CD4-positive, CD25-positive, alpha-beta regulatory T cell (primary cell): ENCODE measurements at places on chromosomes 2 and 18. TPM values are rescaled to one million over a fixed set of nuclear protein-coding genes. Genes with fewer than 3 reads are reported as not detected.

- no peak for DNase-seq
Measured at GRCh38 chr2:147214914-147215313, 629.9 kb upstream of the ACVR2A start.

- DNase-seq = no peak
Measured at GRCh38 chr2:22999951-23000350, 385.0 kb upstream of the KLHL29 start.

C2orf76 gene
- 24.6 TPM for polyA plus RNA-seq

- DNase-seq = no peak
Measured at GRCh38 chr2:8646731-8647461, 35.0 kb upstream of the ID2 start.

SCN3A gene
- polyA plus RNA-seq = not detected

- no peak for DNase-seq
Measured at GRCh38 chr2:236171181-236171679, 3.0 kb upstream of the GBX2 start.

- DNase-seq = no peak
Measured at GRCh38 chr18:34862561-34862960, 152.5 kb downstream of the DTNA start.

CFAP210 gene
- not detected for polyA plus RNA-seq

- no peak for DNase-seq
Measured at GRCh38 chr2:240437551-240437860, 2.0 kb downstream of the GPC1 start.

- DNase-seq = no peak
Measured at GRCh38 chr2:220043155-220043989, 415.9 kb downstream of the SLC4A3 start.

DNA sequence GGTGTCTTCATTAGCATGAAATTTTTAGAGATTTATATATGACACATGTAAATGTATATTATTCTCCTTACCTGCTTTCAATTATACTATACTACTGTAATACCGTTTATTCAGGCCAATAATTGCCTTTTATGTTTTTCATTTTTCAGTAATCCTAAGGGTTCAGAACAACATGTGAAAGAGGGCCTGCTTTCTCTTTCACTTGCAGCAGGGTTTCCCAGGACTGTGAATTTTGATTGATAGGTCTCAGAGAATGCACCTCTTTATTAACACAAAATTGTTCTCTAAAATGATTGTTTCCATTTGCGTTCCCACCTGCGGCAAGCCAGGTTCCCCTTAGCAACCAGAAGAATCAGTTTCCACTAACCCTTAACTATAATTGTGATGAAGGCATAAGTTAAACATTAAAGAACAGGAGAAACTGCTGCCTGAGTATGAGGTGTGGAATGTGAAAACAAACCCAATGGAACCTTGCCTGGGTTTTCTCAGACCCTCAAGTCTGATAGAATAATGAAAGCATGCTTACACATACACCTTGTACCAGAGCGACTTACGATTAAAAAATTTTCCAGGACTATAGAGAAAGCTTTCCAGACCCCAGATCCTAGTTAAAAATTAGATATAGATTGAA, 1591.2 kb upstream of the LRRTM1 start:
- no peak for DNase-seq

GRCh38 chr2:104794441-104794840, 59.5 kb upstream of the POU3F3 start:
- no peak for DNase-seq

UGT1A6 gene
- polyA plus RNA-seq = not detected

- DNase-seq = no peak
Measured at GRCh38 chr2:76437564-76437963, 726.8 kb upstream of the GCFC2 start.

DNA sequence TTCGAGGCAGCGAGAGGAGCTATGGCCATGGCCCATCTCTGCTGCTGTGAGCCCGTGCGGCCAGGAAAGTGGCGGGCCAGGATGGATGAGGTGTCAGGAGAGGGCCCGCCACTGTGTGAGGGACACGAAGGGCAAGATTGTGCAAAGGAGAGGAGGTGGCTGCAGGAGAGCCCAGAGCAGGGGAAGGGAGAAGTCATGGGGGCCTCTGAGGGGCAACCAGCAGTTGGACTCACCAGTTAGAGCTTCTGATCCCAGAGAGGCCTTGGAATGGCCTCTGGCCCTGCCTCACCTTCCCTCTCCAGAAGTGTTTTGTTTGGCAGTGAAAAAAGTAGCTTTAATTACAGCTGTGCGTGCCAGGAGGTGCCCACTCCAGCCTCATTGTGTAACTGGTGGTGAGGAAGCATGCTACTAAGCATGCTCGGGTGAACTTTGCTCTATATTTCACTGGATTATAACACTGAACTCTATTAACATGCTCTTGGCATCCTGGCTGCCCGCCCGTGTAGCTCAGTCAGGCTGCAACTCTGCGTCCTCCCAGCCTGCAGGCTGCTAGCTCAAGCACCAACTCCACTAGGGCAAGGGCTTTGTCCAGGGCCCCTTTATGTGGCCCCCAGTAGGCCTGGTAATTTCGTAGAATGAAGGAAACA, 34.2 kb downstream of the IMPA2 start:
- DNase-seq = no peak

DNA sequence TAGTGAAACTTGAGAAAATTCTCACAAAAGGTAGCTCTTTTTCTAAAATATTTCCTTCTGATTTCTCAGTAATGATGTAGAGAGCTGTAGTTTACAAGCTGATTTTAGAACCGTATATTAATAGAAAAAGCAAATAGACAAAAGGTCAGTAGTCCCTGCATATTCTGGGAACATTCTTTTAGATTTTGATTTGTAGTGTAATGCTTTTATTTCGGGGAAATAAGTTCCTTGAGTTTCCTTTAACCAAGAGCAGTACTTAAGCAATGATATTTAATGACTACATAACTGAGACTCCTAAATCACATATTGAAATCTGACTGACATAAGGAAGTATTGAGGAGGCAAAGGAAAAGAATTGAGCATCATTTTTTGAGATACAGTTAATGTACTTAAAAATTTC, 22.4 kb downstream of the NBEAL1 start:
- DNase-seq = no peak

- no peak for DNase-seq
Measured at GRCh38 chr2:64204703-64205102, 60.5 kb upstream of the PELI1 start.

NAT8 gene
- not detected for polyA plus RNA-seq

GRCh38 chr18:76765649-76766048, 56.7 kb upstream of the ZNF236 start:
- no peak for DNase-seq

- no peak for DNase-seq
Measured at GRCh38 chr18:10544093-10544748, 18.4 kb downstream of the NAPG start.

AKAIN1 gene
- not detected for polyA plus RNA-seq

DNA sequence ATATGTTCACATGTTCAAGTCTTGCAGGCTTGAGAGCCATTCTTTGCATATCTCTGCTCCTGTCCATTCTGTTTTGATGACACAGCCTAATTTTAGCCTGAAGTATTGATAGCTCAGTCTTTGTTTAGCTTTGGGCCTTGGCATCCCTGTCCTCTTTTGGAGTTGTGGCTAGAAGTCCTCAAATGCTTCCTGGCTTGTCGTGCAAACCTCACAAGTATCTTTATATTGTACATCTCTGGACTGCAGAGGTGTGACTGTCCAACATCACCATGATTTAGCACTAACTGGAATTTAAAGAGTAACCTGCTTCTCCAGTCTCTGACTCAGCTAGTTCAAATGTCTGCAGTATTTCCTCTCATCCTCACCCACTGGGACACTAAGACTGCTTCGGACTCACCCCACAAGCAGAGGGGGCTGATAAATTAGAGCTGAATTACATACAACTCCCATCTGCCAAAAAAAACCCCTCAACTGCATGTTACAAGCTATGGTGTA, 11.7 kb downstream of the PFN4 start:
- no peak for DNase-seq
